ENCODE measurements at places on chromosomes 3 and 15.

DNA sequence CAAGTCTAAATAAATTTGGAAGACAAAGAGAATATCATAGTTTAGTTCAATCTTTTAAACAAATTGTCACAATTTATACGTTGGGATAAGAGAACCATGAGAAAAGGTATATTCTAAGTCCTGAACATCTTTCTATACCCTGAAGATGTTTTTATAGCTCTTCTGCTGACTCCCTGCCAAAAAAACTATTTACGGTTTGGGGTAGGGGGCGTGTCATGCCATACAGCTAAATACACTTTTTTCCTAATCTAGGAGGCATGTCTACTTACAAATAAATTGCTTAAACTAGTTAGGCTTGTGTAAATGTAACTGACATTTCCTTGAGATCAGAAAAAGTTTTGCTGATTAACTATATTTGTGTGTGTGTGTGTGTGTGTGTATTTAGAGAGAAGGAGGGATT, 163.3 kb downstream of the PGPEP1L start:
- DNase-seq, result no peak

DNA sequence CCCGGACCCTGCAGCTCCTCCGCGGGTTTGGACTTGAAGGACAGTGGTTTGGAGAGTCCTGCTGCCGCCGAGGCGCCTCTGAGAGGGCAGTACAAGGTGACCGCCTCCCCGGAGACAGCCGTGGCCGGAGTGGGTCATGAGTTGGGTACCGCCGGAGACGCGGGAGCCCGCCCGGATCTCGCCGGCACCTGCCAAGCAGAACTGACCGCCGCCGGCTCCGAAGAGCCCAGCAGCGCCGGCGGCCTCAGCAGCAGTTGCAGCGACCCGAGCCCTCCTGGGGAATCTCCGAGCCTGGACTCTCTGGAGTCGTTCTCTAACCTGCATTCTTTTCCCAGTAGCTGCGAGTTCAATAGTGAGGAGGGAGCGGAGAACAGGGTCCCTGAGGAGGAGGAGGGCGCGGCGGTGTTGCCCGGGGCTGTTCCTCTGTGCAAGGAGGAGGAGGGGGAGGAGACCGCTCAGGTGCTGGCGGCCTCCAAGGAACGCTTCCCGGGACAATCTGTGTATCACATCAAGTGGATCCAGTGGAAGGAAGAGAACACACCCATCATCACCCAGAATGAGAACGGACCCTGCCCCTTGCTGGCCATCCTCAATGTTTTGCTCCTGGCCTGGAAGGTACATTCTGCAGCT, 634 bp downstream of the MINDY2 start:
- no peak for DNase-seq

DNA sequence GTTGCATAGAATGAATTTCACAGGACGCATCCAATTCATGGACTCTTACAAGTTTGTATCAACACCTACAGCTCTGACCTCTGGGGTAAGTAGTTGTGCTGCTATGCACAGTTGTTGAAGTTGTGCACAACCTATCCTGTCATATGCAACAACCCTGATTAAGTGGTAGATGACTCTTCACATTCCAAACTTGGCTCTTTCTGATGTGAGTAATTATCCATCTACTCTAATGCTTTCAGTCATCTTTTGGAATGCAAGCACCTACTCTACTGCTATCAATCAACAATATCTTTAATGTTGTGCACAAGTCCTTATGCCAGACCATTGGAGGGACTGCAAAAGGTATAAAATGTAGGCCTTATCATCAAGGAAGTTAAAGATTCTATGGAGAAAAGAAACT, 921.4 kb downstream of the MCTP2 start:
- DNase-seq, result no peak

GRCh38 chr3:165624761-165625160, 212.5 kb downstream of the BCHE start:
- DNase-seq, result no peak

GRCh38 chr3:102135316-102135715, 286.0 kb downstream of the NFKBIZ start:
- DNase-seq, result no peak

DNA sequence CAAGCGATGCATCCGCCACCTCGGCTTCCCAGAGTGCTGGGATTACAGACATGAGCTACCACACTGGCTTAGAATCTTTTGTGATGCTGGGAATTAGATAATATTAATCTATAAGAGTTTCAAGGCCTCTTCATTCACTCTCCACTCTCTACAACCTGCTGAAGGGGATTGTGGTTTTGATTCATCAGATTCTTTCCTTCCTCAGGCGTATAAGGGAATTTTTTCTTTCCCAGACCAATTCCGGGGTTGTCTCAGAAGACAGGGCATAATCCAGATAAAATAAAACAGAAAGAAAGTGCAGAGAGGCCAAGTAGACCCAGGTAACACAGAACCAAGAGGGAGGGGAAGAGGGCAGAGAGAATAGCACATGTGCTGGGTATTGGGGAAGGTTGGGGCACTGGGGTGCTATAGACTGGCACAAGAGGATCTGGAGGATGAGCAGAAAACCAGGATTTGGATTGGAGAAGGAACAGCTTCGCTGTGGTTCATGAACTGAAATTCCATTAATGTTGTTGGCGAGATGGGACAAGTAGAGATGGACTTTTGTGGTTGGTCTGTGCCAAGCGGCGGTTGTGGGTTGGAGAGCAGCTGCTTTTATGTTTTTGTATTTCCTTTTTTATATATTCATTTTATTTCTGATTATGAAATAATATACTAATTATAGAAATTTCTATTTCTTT, 12.8 kb downstream of the ARL6IP5 start:
- no peak for DNase-seq

- no peak for DNase-seq
Observed at GRCh38 chr3:172071780-172072330, 32.5 kb downstream of the FNDC3B start.

- DNase-seq, result no peak
Observed at GRCh38 chr3:37620071-37620635, 241.5 kb upstream of the CTDSPL start.

GRCh38 chr3:111610189-111610588, 15.0 kb upstream of the ZBED2 start:
- DNase-seq, result no peak

DNA sequence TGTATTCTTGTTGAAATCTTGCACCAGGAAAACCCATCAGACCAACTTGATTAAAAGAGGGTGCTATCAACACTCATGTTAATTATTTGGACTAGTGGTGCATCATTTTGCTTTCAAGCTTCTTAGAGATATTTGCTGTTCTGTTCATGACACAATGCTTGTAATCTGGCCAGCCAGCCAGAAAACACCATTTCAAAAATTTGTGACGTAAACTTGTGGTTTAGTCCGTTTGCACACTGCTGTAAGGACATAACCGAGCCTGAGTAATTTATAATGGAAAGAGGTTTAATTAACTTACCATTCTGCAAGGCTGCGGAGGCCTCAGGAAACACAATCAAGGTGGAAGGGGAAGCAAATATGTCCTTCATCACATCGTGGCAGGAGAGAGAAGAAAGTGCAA, 374.3 kb upstream of the TGFBR2 start:
- DNase-seq, result no peak

GRCh38 chr3:107217172-107217571, 160.1 kb upstream of the CCDC54 start:
- no peak for DNase-seq

DNA sequence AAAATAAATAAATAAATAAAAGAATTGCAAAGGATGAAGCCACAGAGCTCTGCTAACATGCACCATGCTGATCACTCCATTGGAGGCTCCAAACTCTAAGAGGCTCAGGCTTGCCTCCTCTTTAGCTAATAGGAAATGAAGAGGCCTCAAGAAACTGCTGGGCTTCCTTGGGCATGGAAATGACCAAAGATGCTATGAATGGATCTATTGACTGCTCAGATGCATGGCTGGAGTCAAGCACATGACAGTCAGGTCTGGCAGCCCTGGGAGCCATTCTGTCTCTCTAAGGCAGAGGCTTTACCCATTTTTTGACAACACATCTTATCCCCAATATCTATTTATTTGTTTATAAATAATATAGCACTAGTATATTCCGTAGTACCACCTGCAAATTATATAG, 5.3 kb upstream of the LIPC start:
- DNase-seq, result no peak

- DNase-seq, result no peak
Observed at GRCh38 chr3:114519415-114519814, 225.6 kb downstream of the TIGIT start.

GRCh38 chr15:58504674-58505234, 73.0 kb downstream of the LIPC start:
- peak; percentile 65 for DNase-seq

- DNase-seq, result no peak
Observed at GRCh38 chr3:152497457-152497856, 228.7 kb downstream of the MBNL1 start.

- DNase-seq, result no peak
Observed at GRCh38 chr3:45597171-45597570, 2.6 kb downstream of the LIMD1 start.

DNA sequence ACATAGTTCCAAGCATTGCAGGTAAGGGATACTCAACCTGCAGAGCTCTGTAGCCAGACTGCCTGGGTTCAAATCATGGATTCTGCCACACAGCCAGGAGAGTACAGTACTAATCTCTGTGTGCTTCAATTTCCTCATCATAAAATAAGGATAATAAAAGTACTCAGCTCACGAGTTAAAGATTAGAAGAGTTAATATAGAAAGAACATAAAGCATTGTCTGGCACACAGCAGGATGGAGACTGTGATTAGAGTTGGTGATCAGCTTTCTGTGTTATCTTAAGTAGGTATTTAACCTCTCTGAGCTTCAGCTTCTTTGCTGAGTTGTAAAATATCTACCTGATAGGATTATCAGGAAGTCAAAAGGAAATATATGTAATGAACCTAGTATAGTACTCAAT, 2.7 kb downstream of the CEP70 start:
- no peak for DNase-seq

DNA sequence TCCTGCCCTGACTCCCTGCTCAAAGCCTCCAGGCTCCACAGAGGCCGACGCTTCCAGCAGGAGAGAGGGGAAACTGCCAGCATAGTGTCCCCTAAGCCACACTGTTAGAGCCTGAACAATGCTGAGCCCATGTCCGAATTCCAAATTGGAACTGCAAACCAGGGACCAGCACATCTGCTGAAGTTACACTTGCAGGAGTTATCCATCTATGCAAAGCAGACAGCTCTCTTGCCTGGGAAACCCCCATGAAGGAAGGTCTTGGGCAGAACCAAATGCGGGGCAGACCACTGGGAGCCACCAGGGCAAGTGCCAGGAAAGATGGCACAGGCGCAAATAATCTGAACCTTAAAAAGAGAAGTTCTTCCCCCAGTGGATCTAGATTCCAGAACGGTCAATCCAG, 625 bp downstream of the LRRC15 start:
- no peak for DNase-seq

- DNase-seq, result no peak
Observed at GRCh38 chr3:126954141-126954842, 28.6 kb upstream of the PLXNA1 start.

GRCh38 chr3:189673535-189673934, 42.3 kb downstream of the TP63 start:
- no peak for DNase-seq

DNA sequence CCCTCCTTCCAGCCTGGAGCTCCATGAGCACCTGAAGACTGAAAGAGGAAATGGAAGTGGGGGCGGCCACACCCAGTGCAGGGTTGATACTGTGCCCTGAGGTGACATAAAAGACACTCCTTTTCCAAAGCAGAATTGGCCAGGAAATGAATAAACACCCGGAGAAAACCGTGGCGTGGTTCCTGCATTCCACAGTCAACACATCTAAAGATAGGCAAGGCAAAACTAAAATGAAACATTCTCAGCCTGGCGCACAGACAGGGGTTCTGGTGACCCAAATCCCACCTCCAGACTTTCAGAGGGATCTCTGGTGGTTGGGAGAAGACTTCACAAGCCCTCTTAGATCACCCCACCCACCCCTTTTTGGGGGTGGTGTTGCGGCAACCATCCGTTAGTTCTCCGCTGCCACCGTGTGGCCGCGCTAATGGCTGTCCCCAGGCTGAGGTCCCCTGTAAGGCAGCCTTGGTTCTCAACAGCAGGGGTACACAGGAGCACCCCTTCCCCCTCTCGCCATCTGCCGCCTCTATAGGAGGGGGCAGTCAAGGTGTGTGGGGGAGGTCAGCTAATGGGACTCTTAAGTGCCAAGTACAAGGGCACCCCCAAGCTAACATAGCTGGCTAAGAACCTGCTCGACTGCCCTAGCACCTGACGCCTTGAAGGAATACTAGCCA, 2.5 kb upstream of the MST1R start:
- no peak for DNase-seq

GRCh38 chr15:70519616-70520015, 243.7 kb downstream of the UACA start:
- peak; percentile 45 for DNase-seq

- no peak for DNase-seq
Observed at GRCh38 chr15:39191871-39192291, 389.0 kb upstream of the THBS1 start.

GRCh38 chr3:169841171-169841570, 28.5 kb upstream of the LRRC34 start:
- DNase-seq, result no peak

GRCh38 chr3:155302481-155302880, 9.0 kb upstream of the STRIT1 start:
- DNase-seq, result no peak

GRCh38 chr3:190097025-190097424, 23.7 kb downstream of the P3H2 start:
- no peak for DNase-seq

GRCh38 chr3:141217389-141217788, 14.2 kb upstream of the PXYLP1 start:
- DNase-seq, result no peak

GRCh38 chr3:57796261-57796660, 40.2 kb downstream of the SLMAP start:
- no peak for DNase-seq

DNA sequence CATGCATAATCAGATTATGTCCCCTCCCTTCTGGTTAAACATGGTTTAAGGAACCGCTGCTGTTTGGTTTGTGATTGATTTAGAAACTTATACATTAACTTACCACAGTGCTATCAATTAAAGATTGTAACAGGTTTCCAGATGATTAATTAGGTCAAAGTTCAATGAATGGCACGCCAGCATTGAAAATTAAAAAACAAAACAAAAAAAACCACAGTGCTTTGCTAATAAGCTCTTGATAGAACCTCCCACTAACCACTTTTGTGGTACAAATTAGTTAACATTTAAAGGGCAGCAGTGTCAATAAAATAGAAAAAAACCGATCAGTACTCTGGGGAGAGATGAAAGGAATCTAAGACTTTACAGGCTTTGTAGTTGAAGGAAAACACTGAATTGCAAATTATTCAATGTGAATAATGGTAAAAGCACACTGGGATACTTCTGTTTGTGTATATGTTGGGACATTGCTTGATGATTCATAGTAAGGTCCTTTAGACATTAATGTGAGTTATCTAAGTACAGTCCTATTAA, 7.6 kb upstream of the C3orf38 start:
- DNase-seq, result no peak

DNA sequence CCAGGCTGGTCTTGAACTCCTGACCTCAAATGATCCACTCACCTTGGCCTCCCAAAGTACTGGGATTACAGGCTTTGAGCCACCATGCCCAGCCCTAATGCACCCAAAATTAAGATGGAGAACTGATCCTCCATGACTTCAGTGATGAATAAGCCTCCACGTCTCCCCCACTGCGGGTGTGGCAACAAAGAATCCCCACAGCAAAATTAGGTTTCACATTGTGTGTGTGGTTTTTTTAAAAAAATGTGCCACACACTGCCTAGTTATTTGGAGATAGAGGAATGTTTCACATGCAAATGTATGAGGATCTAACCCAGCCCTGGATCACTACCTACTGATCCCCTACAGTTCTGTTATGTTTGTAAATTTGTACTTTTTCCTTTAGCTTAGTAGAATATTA, 17.3 kb downstream of the HDAC11 start:
- DNase-seq, result no peak
